ENCODE measurements at places on chromosomes 2 and 18.

DNA sequence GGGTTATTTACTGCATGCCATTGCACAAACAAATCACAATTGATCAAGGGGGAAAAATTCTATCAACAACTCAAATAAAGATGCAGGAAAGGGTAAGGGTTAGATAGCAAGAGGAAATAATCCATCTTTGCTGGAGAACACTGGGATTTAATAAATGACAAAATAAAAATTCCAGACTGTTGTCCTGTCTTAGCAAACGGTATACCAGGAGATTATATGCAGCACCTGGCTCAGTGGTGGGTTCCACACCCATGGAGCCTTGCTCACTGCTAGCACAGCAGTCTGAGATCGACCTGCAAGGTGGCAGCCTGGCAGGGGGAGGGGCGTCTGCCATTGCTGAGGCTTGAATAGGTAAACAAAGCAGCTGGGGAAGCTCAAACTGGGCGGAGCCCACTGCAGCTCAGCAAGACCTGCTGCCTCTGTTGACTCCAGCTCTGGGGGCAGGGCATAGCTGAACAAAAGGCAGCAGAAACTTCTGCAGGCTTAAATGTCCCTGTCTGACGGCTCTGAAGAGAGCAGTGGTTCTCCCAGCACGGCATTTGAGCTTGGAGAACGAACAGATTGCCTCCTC, 296.5 kb upstream of the THSD7B start:
- DNase-seq, result no peak

- no peak for DNase-seq
Observed at GRCh38 chr2:26681656-26682055, 10.9 kb upstream of the KCNK3 start.

GRCh38 chr2:221254299-221254698, 317.8 kb downstream of the EPHA4 start:
- no peak for DNase-seq

- DNase-seq, result no peak
Observed at GRCh38 chr2:3334392-3335345, 42.9 kb downstream of the EIPR1 start.

GRCh38 chr2:75525434-75526310, 35.1 kb downstream of the EVA1A start:
- DNase-seq, result no peak

DNA sequence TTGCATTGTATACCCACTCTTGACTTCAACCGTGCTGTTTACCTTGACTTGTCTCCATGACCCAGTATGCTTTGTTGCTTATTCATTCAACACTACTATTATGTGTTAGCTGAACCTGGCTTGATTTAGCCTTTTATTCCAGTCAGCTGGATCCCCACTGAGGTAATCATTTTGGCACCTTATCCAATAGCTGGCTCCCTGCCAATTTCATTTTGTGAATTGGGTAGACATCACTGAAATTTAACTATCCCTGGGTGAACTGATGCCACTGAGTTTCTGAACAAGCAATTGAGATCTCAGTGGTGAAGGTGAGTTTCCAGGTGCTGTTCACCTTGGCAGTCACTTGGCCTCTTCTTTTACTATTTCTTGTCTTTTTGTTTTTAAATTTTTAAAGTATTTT, 584.3 kb downstream of the ADCYAP1 start:
- no peak for DNase-seq

DNA sequence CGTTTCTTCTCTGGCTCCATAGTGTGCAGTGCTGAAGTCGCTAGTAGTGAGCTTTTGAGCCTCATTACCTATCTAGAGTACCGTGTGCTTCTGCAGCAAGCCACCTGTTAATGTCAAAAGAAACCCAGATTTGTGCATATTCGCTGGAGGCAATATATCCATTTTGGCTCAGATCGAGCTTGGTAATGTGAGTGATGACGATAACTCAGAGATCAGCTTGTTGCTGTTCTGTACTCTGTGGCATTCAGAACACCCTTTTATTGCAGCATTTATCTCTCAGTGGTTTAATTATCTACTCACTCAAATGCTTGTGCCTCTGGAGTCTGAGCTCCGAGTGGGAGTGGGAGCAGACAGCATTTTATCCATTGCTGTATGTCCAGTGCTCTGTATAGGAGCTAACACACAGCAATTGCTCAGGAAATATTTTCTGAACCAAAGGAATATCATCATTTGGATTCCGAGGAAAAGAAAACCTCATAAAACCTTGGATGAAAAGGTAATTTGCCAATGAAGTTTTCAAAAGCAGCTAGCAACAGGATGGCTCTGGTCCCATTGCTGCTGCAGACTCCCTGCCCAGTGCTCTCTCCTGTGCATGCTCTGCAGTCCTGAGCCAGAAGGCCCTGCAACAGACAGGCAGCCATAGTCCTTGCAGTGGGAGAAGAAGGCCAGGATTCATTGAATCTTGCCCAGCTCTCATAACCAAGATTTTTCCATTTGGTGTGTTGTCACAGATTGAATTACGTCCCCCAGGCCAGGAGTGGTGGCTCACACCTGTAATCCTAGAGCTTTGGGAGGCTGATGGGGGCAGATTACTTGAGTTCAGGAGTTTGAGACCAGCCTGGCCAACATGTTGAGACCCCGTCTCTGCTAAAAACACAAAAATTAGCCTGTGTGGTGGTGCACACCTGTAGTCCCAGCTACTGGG, 183.8 kb downstream of the MYCN start:
- no peak for DNase-seq

GRCh38 chr2:185502351-185502750, 236.3 kb upstream of the FSIP2 start:
- DNase-seq, result no peak

GRCh38 chr18:36745219-36745975, 83.4 kb downstream of the TPGS2 start:
- DNase-seq, result no peak

- DNase-seq, result no peak
Observed at GRCh38 chr2:72131916-72132841, 15.5 kb downstream of the CYP26B1 start.

GRCh38 chr2:31335921-31336585, 78.5 kb downstream of the XDH start:
- no peak for DNase-seq

- no peak for DNase-seq
Observed at GRCh38 chr2:46666754-46667153, 187.4 kb downstream of the TMEM247 start.

GRCh38 chr2:27583390-27583915, 611 bp downstream of the ZNF512 start:
- DNase-seq, result no peak

DNA sequence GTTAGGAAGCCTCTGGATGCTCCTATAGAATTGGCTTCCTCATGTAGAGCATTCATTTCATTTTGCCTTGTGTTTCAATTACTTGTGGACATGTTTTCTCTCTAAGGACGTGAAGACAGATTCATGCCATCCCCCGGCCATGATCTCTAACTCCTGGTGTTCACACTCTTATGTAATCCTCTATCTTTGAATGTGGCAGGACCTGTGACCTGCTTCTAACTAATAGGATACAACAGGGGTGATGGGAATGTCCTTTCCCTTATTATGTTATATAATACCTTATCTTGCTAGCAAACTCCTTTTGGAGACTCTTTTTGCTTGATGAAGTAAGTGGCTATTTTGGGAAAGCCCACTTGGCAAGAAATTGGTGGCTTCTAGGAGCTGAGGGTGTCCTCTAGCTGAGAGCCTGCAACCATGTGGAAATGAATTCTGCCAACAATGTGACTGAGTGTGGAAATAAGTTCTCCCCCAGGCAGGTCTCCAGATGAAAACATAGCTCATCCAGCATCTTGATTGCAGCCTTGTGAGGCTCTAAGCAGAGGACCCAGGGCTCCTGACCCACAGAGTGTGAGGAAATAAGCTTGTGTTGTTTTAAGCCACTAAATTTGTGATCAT, 13.8 kb downstream of the DPYSL5 start:
- DNase-seq, result no peak

DNA sequence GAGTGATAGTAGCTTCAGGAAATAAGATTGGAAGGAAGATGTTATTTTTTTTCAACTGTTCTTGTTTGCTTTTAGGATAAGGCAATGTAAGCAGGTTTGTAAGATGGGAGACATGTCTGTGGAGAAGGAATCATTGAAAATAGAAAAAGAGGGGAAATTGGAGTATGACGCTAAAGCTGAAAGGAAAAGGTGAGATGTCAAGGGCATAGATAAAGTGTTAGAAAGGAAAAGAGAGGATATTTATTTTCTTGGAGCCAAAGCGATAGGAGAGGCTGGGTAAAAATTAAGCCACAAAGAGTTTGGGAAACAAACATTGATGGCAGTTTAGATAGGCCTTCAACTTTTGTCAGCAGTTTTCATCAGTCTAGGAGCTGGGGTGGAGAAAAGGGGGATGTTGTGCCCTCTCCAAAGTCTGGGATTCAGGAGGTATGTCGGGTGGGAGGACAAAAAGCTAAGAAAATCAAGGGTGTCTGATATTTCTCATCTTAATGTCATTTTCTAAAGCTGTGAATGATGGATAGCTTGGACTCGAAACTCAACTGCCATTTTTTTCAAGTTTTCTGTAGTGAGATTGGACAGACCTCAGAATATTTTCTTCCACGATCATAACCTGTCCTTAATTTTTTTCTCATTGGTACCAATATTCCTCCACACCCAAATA, 63.3 kb downstream of the MAPRE2 start:
- no peak for DNase-seq

GRCh38 chr2:143124445-143124844, 4.8 kb upstream of the ARHGAP15 start:
- no peak for DNase-seq

DNA sequence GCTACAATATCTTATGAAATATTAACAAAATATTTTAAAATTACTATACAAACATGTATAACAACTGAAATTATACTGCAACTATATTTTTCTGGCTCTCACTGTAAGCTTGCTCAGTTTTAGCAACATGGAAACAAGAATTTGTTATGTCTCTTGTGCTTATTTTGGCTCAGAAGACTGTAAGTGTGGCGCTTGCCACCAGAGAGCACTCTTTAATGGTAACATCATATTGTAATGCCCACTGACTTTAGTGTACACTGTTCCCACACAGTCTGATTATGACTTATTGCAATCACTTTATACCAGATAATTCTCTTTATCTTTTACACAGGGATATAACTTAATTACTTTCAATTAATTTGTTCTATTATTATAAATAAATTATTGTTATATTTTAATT, 1500.6 kb upstream of the TMEFF2 start:
- DNase-seq, result no peak

DNA sequence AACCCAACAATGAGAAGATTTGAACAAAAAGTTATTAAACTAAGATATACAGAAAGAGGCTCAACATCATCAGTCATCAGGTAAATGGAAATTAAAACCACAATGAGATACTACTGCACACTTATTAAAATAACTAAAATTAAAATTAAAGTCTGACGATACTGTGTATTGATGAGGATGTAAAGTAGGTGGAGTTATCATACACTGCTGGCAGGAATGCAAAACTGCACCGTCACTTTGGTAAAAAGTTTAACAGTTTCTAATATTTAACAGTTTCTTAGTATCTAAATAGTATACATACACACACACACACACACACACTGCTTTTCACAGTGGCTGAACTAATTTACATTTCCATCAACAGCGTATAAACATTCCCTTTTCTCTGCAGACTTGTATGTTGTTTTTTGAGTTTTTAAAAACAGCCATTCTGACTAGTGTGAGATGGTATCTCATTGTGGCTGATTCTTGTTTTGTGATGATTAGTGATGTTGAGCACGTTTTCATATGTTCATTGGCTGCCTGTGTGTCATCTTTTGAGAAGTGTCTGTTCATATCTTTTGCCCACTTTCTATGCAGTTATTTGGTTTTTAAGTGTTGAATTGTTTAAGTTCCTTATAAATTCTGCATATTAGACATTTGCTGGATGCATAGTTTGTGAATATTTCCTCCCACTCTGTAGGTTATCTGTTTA, 726.9 kb upstream of the CHAC2 start:
- DNase-seq, result no peak

DNA sequence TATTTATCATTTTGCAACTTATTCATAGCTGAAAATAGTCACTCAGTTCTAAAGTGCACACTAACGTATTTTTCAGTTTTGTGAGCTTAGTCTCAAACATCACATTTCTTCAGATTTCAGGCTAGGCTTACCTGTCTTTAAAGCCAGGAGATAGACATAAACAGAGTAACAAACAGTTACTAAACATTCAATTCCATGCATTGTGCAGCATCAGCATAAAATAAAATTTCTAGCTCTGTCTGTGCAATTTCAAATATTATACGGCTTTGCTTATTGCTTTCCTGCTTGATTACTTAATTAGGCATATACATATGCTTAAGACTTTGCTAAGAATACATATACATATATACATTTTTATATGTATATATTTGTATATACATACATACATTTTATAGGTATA, 637.0 kb downstream of the NR4A2 start:
- DNase-seq, result no peak

DNA sequence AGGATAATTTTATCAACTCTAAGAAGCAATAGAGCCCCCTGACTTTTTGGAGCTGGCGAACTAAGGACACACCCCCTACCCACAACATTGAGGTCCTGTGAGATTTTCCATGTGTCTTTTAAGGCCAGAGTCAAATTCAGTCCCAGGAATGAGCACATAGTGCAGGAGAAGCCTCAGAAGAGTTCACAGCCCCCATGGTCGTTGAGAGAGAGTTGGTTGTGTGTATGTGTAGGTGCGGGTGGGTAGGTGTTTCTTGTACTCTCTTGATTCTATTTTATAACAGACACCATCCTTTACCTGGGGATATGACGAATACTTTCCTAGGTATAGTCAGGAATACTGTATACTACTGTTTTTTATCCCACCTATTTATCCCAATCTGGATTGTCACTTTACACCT, 8.6 kb downstream of the LRATD1 start:
- no peak for DNase-seq

- DNase-seq, result peak; percentile 52
Observed at GRCh38 chr2:234427081-234428061, 69.5 kb downstream of the ARL4C start.

DNA sequence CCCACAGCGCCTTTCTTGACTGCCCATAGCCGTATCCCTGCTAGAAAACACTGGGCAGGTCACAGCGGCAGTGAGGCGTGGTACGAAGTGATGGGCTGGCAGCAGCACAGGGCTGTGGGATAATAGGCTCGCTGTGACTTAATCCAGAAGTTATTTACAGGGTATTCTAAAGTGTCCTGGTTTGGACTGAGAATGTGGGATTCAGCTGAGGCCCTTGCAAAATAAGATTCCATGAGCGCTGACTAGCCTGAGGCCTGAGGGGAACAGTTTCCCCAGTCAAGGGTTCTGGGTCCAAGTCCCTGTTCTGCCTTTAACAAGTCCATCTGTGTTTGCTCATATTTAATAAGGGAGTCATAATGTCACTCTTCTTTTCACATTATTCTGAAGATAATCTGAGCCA, 34.6 kb downstream of the SETBP1 start:
- no peak for DNase-seq

GRCh38 chr2:4408321-4408720, 704.9 kb downstream of the DCDC2C start:
- no peak for DNase-seq

DNA sequence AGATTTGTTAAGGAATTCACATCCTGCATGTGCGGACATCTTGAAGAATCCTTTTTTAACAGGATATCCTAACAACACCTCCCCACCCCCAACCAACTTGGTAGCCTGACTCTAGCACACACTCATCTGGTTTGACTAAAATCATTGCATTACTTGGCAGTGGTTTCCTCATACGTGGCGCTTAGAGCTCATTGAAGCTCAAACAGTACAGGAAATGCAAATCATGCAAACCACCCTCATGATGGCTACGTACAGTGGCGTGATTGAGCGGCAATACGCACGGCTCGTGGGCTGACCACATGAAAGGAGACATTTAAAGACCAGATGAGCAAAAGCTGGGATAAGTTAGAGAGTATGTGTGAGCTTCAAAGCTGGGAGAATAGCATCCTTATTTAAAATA, 336.2 kb downstream of the ZEB2 start:
- DNase-seq, result peak; percentile 62

All from naive thymus-derived CD4-positive, alpha-beta T cell (primary cell).